ENCODE measurements at places on chromosomes 2 and 18. TPM values are rescaled to one million over a fixed set of nuclear protein-coding genes. Genes with fewer than 3 reads are reported as not detected.

The PXDN gene
- 114 TPM for total RNA-seq

The WDR12 gene
- 7.7 TPM for total RNA-seq

The FBXO11 gene
- total RNA-seq = 99.8 TPM

The CHRNA1 gene
- total RNA-seq = 0.41 TPM

The ATOH8 gene
- 207 TPM for total RNA-seq

The RUFY4 gene
- total RNA-seq = 0.68 TPM

The SRBD1 gene
- total RNA-seq = 19.0 TPM

The SAG gene
- total RNA-seq = not detected

The RAPH1 gene
- total RNA-seq = 44.8 TPM

The FRZB gene
- total RNA-seq = 203 TPM

The ALPI gene
- total RNA-seq = not detected

The TMEM169 gene
- total RNA-seq = not detected

The AGXT gene
- total RNA-seq = not detected

The KLHL41 gene
- 0.28 TPM for total RNA-seq

The CABLES1 gene
- 28.7 TPM for total RNA-seq

The RESP18 gene
- not detected for total RNA-seq

The FEV gene
- not detected for total RNA-seq

The CNTNAP5 gene
- total RNA-seq = not detected

The CROCC2 gene
- not detected for total RNA-seq

The PRKAG3 gene
- total RNA-seq = 0.28 TPM

The CENPA gene
- not detected for total RNA-seq

The TMEM247 gene
- not detected for total RNA-seq

The PDE1A gene
- total RNA-seq = 31.7 TPM

The SERPINB7 gene
- not detected for total RNA-seq

The PLGLB1 gene
- total RNA-seq = 8.4 TPM

The DSC1 gene
- not detected for total RNA-seq

The IL18RAP gene
- total RNA-seq = 1.4 TPM

The RFX8 gene
- total RNA-seq = 0.85 TPM

The KLF7 gene
- 27.2 TPM for total RNA-seq

The UGT1A3 gene
- total RNA-seq = not detected

The SRSF7 gene
- total RNA-seq = 141 TPM

The LRRC30 gene
- total RNA-seq = not detected

The RAB27B gene
- 0.42 TPM for total RNA-seq

The SLC16A14 gene
- 3.0 TPM for total RNA-seq

The C2orf66 gene
- not detected for total RNA-seq

The ANKRD30B gene
- total RNA-seq = not detected

The MSH6 gene
- total RNA-seq = 41.2 TPM

The MPP4 gene
- total RNA-seq = not detected

The L3MBTL4 gene
- total RNA-seq = 5.3 TPM

The ARHGAP28 gene
- 0.41 TPM for total RNA-seq

The CYP27C1 gene
- 0.35 TPM for total RNA-seq

The DSG1 gene
- 1.1 TPM for total RNA-seq

The HPCAL1 gene
- 34.6 TPM for total RNA-seq

The TXNDC2 gene
- total RNA-seq = 0.35 TPM

The SULT1C2 gene
- not detected for total RNA-seq

The CNDP1 gene
- not detected for total RNA-seq

The KYNU gene
- 14.3 TPM for total RNA-seq
